ENCODE measurements at places on chromosomes 12 and 14. TPM values are rescaled to one million over a fixed set of nuclear protein-coding genes. Genes with fewer than 3 reads are reported as not detected.

Gene KDM2B
- polyA plus RNA-seq = 13.6 TPM

Gene SPIC
- polyA plus RNA-seq = not detected

Gene DEPDC4
- polyA plus RNA-seq = 3.3 TPM

Gene GARIN6
- polyA plus RNA-seq = not detected

Gene HHIPL1
- 1.4 TPM for polyA plus RNA-seq

Gene MUCL1
- not detected for polyA plus RNA-seq

Gene TAS2R19
- 0.16 TPM for polyA plus RNA-seq

Measured in hepatocyte (in vitro differentiated cells).